ENCODE measurements at places on chromosomes 3 and 15. TPM values are rescaled to one million over a fixed set of nuclear protein-coding genes. Genes with fewer than 3 reads are reported as not detected.

PYGO1 gene
- 57.0 TPM for total RNA-seq

GATM gene
- 128 TPM for total RNA-seq

ZNF280D gene
- total RNA-seq: 167 TPM

REC114 gene
- not detected for total RNA-seq

MAP6D1 gene
- total RNA-seq: 5.6 TPM

ANKRD34C gene
- not detected for total RNA-seq

PPP1R14D gene
- not detected for total RNA-seq

MEGF11 gene
- total RNA-seq: 3.8 TPM

SQOR gene
- total RNA-seq: 1.6 TPM

CACNA2D3 gene
- total RNA-seq: 16.6 TPM

CPA3 gene
- total RNA-seq: not detected

GP5 gene
- total RNA-seq: not detected

SPINT1 gene
- 2.5 TPM for total RNA-seq

ARID3B gene
- total RNA-seq: 18.2 TPM

PRTG gene
- total RNA-seq: 7.2 TPM

All from parietal lobe (tissue), 2 donors.